H7 (cell line): ENCODE measurements at places on chromosomes 16 and 17.

DNA sequence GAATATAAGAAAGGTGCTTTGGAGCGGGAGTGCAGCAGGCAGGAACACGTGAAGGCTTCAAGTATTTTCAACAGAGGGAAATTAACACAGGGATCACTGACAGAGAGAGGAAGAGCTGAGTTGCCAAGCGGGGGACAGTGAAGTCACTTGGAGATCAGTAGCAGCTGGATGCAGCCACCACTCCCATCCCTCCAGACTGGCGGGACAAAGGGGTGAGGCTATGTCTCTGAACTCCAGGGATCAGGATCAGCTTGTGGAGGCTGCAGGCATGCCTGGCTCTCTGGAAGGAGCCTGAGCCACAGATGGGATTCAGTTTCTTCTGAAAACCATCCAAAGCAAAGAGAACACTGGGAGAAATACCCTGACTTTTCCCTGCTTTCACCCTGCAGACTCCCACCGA lies 113.7 kb upstream of the IRX3 start:
- DNase-seq = no peak

DNA sequence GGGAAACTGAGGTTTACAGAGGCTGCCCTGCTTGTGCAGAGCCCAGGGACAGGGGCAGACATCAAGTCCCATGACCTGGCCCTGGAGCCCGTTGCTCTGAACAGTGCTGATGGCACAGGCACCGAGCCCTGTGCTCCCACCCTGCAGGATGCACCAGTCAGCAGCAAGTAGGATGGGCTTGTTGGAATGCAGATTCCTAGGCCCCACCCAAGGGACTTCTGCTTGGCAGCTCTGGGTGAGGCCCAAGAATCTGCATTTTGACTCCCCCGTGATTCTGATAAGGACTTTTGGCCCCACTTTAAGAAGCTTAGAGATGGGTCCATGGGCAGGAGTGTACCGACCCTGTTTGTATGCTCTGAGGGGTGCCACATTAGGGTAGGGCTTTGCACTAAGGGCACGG lies 23.3 kb downstream of the LASP1 start:
- DNase-seq = no peak

- no peak for DNase-seq
Measured at GRCh38 chr16:54431041-54431996, 144.7 kb upstream of the IRX3 start.

DNA sequence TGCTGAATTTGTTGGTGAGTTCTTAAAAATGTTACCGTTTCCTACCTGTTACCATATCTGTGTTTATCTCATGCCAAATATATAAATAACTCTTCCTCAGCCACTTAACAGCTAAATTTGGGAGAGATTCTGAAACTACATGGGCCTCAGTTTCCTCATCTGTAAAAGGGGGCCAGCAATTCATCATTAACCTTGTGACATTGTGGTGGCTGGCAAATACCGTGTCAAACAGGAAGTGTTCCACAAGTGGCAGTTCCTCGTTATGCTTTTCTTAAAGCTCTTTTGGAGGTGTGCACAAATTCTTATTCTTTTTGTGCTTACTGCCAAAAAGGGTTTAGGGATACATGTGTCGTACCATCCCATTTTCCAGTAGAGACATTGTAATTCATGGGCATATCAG lies 220.4 kb upstream of the CACNG5 start:
- DNase-seq = no peak

- DNase-seq = peak; percentile 37
Measured at GRCh38 chr17:63694950-63695773, 4.8 kb downstream of the LIMD2 start.

GRCh38 chr17:76480632-76481031 lies 13.2 kb downstream of the AANAT start:
- DNase-seq = no peak

DNA sequence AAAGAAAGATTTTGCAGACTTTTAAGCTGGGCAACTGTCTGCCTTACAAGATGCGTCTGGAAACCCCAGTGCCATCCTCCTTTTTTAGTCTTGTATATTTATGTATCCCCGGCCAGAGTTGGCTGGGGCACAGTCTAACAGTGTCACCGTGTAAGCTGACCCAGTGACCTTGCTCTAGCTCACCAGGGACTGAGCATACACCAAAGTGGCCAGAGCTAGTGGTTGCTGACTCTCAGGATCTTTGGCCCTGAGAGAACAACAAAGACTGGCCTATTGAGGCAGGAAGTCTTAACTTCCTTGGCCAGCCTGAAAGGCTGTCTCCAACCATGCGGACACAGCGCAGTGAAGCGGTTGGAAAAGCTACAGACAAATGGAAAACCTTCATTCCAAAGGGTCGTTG lies 745.2 kb downstream of the WWOX start:
- DNase-seq = no peak

GRCh38 chr16:89437991-89438390 lies 52.4 kb downstream of the ANKRD11 start:
- DNase-seq = no peak

GRCh38 chr16:80591071-80591915 lies 50.5 kb downstream of the DYNLRB2 start:
- no peak for DNase-seq
